AML-193 (cell line): ENCODE measurements at places on chromosomes 16 and 17.

DNA sequence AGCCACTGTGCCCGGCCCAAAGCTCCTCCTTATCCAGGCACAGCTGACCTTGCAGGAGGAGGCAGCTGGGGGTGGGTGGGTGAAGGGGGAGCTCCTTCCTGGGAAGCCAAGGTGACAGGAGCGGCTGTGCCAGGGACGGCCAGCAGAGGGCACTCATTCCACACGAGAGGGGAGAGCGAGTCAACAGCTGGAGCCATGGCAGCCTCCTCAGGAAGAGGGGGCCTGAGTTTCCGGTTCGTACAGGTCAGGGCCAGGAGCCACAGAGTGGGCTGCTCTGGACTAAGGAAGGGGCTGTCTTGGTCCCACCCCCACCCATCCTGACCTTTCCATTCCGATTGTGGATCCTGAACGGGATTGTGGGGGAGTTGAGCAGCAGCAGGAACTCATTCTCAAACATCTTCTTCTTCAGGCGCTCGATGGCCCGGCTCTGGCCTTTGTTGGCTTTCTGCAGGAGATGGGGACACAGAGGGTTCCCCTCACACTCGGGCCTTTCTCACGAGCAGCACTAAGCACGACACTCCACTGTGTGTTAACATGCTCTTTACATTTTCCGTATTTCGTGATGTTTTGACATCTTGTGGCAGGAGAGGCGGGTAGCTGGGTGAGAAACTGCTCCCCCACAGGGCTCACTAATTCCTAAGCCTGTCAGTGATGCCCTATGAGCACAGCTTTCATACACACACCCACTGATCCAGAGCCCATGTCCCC lies 61.6 kb downstream of the TIMM22 start:
- peak; percentile 1 for DNase-seq

- peak; percentile 38 for DNase-seq
These were observed 176.2 kb upstream of the FAM20A start for GRCh38 chr17:68777243-68777855.

DNA sequence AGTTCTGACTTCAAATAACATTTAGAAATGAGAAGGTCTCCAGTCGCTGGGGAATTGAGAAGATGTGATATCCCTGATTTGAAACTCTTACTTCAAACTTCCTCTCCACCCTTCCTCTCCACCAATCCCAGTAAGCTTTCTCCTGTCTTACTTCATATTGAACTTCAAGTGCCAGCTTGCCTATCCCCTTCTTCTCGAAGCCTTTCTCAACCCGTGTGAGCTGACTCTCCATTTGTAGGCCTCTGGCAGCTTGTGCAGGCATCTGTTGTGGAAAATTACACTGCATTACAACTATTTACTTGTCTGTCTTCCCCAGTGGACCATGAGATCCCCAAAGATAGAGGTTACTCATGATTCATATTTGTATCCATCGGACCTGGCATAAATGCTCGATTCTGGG lies 280.8 kb upstream of the CDH5 start:
- no peak for DNase-seq

- no peak for DNase-seq
These were observed 6.8 kb downstream of the CCDC102A start for GRCh38 chr16:57529391-57530103.

- DNase-seq = no peak
These were observed 73.3 kb downstream of the XYLT1 start for GRCh38 chr16:17397499-17397891.

- DNase-seq = no peak
These were observed 29.4 kb upstream of the SUPT4H1 start for GRCh38 chr17:58381124-58382035.

DNA sequence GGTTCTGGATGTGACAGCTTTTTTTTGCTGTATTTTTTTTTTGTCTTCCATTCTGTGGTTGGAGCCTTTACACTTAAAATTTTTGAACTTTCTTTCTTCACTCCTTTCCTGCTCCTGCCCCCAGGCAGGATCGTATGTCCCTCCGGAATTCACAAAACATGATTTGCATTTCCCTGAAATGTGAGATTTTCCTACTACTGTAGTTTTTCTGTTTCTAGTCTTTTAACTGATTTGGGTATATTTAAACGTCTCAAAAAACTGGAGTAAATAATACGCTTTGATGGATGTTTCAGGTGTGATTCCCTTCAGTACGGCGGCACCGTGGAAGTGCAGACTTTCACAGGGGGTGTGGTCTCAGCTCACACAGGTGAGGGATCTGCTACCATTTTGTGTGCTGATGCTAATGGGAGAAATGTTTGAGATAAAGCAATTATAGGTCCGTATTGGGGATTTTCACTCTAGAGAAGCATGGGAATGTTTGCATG lies 686 bp downstream of the SRCAP start:
- no peak for DNase-seq

DNA sequence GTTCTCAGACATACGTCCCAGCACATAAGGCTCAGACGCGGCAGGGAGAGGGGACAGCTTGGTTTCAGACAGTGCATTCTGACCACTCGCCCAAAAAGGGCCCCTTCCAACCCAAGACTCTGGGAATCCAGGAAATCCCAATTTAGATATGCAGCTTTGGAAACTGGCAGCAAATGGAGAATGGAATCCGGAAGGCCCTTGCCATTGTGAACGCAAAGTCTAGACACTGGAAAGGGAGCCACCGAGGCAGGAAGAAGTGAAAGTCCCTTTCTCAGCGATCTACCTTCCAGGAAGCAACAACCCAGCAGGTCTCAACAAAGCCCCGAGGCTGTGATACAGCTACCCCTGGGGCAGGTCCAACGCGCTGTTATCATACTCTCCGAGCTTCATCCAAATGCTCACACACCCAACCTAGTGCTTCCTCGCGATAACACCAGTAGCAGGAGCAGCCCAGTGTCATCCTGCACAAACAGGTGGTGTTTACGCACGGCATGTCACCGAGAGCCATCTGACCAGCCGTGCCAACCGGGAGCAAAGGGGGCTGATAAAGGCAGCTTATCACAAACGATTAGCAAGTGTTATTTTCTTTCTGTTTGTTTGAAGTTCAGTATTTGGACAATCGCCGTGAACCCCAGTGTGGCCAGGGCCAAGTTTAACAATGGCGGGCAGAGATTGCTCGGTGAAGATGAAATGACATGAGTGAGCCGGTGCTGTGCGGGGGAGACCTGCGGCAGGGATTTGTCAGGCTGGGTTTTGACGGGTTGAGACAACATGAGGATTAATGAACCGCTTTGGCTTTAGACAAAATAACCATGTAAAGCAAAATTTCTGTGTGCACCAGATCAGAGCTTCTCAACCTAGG lies 240.6 kb downstream of the FOXL1 start:
- DNase-seq = no peak

- DNase-seq = peak; percentile 42
These were observed at the start of gene NLRC3 for GRCh38 chr16:3577302-3577752. Gene NLRC3, minus strand, starts transcription at chr16:3577403. Its CDS starts 12,367 bp downstream, at chr16:3565036.

DNA sequence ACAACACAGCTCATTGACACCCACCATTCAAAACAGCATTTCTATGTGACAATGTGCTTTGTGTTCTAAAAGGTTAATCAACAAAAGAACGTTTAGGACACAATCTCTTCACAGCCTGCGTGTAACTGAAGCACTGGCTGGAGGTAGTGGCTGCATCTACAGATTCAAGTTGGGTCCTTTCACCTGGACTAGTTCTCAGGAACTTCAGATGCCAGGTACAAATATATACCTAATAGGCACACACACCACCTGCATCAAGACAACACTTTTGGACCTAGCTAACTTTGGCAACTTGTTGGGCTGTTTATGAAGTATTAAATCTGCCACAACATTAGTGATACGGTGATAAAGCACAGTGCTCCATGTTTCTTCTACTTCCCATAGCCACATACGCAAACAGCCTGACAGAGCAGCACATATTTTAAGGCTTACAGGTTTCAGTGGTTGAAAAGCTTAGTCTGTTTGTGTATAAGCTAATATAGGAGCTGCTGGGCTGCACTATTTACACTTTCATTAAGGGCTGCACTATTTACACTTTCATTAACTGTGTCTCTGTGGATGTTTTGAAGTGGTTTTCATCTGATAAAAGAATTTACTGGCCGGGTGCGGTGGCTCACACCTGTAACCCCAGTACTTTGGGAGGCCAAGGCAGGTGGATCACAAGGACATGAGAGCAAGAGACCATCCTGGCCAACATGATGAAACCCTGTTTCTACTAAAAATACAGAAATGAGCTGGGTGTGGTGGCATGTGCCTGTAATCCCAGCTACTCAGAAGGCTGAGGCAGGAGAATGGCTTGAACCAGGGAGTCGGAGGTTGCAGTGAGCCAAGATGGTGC lies 132.6 kb downstream of the PARN start:
- DNase-seq = no peak

- no peak for DNase-seq
These were observed 7.3 kb upstream of the ALDH3A1 start for GRCh38 chr17:19755392-19755791.

DNA sequence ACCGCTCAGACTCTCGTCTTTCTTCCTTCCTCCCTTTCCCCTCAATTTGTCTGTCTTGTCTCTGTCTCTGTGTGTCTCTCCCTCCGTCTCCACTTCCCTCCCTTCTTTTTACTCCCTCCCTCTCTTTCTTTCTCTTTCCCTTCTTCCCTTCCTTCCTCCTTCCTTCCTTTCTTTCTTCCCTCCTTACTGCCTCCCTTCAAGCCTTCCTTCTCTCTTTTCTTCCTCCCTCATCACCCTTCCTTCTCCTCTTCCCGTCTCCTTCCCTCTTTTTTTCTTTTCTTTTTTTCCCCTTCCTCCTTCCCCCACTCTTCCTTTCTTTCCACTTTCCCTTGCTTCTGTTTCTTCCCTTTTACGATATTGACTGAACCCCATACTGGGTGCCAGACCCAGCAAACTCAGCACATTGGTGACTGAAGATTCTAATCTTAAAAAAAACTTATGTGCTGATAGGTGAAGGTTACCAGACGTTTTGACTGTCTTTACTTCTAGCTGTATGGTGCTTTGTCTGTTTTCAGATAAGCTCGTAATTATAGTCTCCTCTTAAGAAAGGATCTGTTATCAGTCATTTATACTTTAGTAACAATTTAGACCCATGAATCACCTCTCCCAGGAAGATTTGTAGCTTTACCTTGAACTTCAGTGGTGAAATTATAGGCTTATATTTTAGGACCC lies 481 bp upstream of the BRD7 start:
- no peak for DNase-seq

DNA sequence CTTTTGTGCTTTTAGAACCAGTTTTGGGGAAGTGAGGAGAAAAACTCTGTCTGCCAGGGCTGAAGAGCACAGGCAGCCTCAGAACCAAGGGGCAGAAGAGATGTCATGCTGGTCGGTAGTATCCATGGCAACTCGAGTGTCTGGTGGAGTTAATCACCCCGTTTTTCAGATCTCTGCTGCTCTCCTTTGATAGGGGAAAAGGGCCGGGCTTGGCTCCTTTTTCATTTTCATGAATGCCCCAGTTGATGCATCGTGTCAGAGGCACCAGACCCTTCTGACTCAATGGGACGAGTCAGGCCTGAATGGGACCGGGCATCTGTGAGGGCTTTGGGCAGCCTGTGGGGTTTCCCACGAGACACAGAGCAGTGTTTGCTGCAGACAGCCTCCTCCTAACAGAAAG lies 304.6 kb downstream of the ABCC12 start:
- DNase-seq = no peak

GRCh38 chr17:79306424-79307318 lies 232.0 kb downstream of the ENGASE start:
- no peak for DNase-seq

GRCh38 chr16:67399218-67399733 lies 6.0 kb upstream of the TPPP3 start:
- DNase-seq = peak; percentile 27

- DNase-seq = no peak
These were observed 5.4 kb downstream of the GAS7 start for GRCh38 chr17:10192972-10193371.

DNA sequence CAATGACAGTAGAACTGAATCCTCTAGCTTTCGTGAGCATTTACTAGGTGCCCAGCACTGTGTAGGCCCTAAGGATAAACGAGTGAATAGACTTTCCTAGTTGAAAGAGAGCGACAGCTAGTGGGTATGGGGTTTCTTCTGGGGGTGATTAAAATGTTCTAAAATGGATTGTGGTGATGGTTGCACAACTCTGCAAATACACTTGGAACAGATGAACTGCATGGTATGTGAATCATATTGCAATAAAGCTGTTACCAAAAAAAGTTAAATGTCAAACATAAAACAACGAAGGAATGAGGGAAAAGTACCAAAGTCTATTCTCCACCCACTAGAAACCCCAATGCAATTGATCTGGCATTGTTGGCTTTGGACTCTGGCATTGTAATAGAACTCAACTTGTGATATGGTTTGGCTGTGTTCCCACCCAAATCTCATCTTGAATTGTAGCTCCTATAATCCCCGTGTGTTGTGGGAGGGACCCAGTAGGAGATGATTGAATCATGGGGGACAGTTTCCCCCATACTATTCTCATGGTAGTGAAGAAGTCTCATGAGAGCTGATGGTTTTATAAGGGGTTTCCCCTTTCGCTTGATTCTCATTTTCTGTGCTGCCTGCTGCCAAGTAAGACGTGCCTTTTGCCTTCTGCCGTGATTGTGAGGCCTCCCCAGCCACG lies 70.5 kb downstream of the MARF1 start:
- DNase-seq = no peak

DNA sequence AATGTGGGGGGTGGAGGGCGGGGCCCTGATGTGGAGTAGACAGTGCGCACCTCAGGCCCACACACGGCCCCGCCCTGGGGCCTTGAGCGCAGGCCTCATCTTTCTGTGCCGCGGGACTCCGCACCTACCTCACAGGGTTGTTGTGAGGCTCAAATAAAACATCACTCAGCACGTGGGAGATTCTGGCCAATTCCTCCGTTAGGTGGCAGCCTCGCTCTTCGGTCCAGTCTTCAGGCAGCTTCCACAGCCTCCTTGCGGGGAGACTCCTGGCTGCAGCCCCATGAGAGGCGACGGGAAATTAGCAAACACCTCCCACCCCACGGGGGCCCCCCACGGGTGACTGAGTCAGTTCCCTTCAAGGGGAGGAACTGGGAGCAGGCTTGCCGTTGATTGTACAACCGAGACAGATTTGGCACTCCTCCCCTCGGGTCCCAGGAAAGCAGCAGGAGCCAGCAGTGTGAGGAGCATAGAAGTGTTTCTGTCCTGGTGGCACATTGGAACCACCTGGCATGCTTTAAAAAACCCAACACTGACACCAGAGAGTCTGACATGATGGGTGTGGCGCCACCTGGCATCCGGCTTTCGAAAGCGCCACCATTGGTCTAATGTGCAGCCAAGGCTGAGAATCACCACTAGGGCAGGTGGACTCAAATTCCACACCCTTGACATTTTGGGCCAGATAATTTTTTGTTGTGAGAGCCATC lies 7.6 kb downstream of the MRM1 start:
- peak; percentile 38 for DNase-seq

DNA sequence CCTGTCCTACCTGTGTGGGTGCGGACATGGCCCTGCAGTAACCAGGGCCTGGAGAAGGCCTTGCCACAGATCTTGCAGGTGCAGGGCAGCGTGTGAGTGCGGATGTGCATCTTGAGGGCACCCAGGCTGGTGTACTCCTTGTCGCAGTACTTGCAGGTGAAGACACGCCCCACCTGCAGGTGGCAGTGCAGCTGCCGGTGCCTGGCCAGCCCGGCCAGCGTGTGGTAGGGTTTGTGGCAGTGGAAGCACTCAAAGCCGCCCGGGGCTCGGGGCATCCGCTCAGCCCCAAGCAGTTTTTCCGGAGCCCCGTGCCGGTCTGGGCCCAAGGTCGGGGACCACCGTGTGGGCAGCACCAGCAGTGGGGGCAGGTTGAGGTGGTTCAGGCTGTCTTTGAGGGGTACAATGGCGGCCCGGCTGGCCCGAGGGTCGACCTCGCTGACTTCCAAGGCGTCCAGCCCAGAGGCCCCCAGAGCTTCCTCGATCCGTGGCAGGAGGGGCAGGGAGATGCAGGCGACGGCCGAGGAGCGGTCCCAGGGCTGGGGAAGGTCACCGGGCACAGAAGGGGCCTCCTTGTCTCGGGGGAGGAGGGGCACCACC lies 5.1 kb downstream of the SNAI3 start:
- DNase-seq = no peak
